ENCODE measurements at places on chromosomes 1 and 21. TPM values are rescaled to one million over a fixed set of nuclear protein-coding genes. Genes with fewer than 3 reads are reported as not detected.

The IL19 gene
- 0.65 TPM for polyA plus RNA-seq

The DDR2 gene
- polyA plus RNA-seq: 23.1 TPM

The MPZ gene
- polyA plus RNA-seq: 2.2 TPM

The CD1B gene
- not detected for polyA plus RNA-seq

The XCL1 gene
- not detected for polyA plus RNA-seq

The CELA3B gene
- not detected for polyA plus RNA-seq

The TNFRSF8 gene
- polyA plus RNA-seq: 0.44 TPM

The SLAMF8 gene
- 0.91 TPM for polyA plus RNA-seq

The LSM10 gene
- polyA plus RNA-seq: 24.3 TPM

The CFHR2 gene
- polyA plus RNA-seq: not detected

The SH2D5 gene
- polyA plus RNA-seq: 1.5 TPM

The PTP4A2 gene
- polyA plus RNA-seq: 256 TPM

The OR2L2 gene
- 0.14 TPM for polyA plus RNA-seq

The IFNLR1 gene
- polyA plus RNA-seq: 6.8 TPM

The ARHGEF19 gene
- 21.1 TPM for polyA plus RNA-seq

The KCND3 gene
- 1.5 TPM for polyA plus RNA-seq

The CGN gene
- 36.5 TPM for polyA plus RNA-seq

The SELL gene
- 3.5 TPM for polyA plus RNA-seq

The NR5A2 gene
- polyA plus RNA-seq: 2.5 TPM

The UBASH3A gene
- not detected for polyA plus RNA-seq

The PIGP gene
- polyA plus RNA-seq: 33.6 TPM

All from renal cortex interstitium (tissue), 15 donors.